ENCODE measurements at places on chromosomes 2 and 18.

DNA sequence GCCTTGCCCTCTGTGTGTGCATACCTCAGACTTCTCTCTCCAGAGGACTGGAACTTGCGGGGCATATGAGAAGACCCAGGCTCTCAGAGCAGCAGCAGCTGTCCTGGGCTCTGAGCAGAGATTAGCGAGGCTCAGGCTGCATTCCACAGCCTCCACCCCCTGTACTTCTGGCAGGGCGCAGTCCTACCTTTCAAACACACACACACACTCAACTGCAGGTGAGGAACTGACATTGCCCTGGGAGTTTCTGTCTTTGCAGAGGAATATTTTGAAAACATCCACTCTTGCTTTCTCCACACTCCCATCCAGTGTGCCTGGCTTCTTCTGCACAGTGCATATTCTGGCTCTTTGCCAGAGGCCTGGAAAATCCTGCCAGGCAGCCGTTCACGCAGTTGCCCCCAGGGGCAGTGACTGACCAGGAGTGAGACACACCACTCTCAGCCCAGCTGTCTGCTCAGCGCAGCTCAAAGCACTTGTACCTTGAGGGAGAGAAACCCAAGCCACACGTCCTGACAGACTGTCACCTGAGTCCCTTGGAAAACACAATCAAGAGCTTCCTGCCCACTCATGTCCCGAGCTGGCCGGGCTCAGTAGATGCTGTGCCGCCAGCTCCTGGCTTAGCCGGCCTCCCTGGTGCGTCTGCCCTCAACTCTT lies 460.8 kb downstream of the RNF144A start:
- no peak for DNase-seq

DNA sequence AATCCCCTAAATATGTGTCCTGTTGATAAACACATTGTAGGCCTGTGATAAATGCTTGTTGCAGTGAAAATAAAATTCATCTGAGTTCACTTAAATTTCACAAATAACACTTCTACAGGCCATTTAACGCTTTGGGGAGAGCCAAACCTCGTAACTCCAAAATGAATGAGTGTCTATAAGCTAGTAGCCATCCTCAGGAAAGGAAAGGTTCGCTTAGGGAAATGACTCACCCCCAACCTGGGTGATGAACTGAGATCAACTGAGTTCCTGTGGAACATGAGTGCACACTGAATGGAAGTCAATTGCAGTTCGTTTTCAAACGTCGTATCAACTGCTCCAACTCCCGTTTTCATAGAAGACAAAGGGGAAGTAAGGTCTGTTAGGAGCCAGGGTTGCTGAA lies 527.6 kb upstream of the ID2 start:
- DNase-seq: no peak

DNA sequence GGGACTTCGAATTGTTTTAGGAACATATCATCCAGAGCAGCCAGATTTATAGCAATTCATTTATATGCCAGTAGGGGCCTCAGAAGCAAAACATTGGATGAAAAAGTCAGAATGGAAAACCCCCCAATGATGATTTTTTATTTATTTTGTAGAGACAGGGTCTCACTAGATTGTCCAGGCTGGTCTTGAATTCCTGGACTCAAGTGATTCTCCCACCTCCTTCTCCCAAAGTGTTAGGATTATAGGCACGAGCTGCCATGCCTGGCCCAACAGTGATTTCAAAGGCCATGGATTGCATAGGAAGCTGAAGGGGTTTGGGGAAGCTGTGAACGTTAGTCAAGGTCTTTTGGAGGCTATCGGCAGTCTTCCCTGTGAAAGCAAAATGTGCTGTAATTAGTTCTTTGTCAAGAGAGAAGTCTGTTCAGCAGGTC lies 21.9 kb upstream of the MCFD2 start:
- no peak for DNase-seq

DNA sequence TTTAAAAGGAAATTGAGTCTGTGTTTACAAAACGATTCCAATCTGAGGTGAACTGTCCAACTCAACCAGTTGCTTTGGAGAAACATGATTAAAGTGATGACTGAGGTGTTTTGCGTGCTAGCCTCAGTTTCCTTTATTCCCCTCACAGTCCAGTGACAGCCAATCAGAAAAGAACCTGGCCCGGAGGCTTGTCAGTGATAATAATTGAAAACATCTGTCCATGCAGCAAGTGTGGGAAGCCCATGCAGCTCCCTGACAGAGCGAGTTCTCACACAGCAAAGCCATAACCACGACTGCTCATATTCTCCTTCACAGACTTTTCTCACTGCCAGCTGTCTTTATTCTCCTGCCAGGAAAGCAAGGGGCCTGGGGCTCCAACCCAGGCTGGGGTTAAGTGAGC lies 613.4 kb downstream of the ARHGAP15 start:
- DNase-seq: no peak

GRCh38 chr18:77155031-77155430 lies 22.4 kb upstream of the MBP start:
- no peak for DNase-seq

- no peak for DNase-seq
Measured at GRCh38 chr2:20448977-20449306, 2.1 kb downstream of the RHOB start.

DNA sequence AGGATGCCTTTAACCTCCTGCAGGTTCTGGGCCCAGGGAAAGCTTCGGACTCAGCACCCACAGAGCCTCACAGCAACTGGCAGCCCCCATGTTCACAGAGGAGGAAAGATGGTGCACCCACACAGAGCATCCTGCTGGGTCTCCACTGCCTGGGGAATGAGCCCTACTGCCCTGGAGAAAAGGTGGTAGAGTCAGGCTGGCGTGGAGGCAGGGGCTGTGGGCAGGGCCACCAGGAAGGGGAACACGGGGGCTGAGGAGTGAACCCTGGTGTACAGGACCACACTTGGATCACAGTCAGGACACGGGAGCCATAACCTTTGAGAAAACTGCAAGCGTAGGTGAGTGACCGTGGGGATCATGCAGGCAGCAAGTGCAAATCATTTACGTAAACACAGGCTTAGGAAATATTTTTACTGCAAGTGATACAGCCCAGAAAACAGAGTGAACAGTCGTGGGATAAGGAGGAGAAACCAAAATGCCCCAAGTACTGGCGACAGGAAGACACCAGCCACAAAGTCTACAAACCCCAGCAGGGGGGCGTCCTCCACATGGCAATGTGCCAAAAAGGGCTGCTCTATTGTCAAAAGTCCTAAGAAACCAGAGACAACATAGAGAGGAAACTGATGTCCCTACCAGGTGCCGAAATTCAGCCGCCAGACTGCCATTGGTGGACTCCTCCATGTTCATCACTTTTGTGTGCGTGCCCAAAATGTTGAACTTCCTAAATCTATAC lies 27.6 kb downstream of the STAT1 start:
- no peak for DNase-seq

DNA sequence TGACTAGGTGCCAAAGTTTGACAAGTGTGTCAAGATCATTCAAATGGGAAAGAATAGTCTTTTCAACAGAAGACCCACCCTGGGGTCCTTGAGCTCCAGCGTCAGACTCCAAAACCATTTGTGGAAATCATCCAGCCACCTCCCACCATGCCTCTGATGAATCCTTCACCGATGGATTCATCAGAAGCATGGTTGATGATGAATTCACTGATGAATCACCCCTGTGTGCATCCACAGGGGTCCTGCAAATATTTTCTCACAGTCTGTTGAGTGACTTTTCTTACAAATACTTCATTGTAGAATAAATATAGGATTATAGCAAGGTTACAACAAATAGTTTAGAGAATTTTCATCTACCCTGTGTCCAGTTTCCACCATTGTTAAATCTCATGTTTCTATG lies 4.3 kb downstream of the UGT1A9 start:
- no peak for DNase-seq

DNA sequence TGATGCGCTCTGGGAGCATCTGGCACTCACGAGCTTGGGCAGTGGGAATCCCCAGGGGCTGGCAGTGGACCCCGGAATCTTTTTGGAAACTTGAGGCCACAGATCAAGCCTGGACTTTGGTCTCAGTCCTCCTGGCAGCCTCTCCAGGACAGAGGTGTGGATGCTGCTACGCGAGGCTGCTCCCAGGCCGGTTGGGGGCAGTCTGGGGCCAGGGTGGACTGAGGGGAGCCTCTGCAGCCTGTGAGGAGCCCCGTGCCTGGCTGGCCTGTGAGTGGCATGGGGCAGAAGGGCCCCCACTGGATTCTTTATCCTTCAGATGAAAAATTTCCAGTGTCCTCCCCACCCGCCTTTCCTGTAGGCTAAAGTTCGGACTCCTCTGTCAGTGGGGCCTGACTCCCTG lies 12.7 kb upstream of the DES start:
- peak; percentile 38 for DNase-seq

- no peak for DNase-seq
Measured at GRCh38 chr18:68997845-68998244, 200.0 kb downstream of the CCDC102B start.

DNA sequence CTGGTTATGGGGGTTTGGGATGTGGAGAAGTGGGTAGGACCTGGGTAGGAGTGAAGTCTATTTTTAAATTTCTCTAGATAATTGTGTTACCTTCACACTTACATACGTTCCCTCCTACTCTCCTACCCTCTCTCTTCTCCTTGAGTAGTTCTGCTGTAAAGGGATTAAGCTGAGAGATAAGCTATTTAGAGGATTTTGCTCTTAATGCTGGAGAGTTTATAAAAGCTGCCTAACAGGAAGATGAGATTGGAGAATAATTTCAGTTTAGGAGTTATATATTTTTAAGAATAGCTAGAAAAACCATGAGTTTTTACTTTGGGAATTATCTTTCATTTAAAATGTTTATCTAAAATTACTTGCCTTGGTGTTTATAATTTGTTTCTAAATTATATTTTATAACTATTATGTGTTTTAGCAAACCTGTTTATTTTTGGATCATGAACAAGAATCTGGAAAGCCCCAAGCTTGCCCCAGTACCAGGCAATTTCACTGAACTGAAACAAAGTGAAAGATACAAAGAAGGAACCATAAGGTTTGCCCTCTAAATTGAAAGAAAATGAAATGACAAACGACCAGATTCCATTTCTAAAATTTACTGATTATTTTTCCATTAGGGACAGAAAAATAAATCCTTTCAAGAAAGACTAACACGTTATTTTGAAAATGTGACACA lies 101.5 kb downstream of the ZNF532 start:
- DNase-seq: no peak

DNA sequence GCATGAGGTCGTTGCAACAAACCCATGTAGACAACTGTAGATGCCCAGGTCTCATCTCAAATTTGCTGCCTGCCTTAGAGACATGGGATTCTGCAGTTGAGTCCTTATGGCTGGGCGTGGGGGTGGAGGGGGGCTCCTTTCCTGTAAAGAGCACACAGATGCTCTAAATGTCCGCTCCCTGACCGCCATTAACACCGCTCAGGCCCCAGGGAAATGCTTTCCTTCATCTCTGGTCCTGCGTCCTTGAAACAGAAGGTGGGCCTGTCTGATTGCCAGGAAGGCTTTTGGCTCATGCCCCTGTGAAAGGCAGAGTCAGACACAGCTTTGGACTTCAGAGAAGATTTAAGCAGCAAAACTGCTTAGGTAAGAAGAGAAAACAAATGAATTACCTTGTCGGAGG lies 25.7 kb downstream of the GPR39 start:
- no peak for DNase-seq

DNA sequence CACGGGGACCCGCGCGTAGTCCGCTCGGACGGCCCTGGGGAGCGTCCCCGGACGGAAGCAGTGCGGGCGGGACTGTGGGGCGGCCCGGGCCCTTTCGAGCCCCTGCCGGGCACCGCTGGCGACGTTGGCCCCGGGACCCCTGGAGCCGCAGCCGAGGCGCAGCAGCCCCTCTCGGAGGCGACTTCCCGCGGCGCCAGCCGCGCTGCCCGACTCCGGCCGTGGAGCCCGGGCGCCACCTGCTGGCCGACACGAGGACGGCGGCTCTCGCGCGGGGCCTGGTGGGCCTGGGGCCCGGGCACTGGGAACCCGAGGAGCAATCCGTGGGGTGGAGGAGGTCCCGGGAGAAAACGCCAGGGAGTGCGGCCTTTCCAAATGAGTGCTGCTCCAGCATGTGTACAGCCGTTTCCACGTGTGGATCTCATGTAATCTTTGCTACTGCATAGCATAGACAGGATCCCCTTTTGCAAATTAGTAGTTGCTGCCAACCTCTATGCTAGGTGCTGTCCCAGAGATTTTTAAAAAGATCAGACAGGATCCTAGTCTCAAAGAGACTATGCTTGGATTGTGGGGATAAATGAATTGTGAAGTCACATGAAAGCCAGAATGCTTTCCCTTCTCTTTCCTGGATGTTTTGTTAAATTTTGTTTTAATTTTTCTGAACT lies 4.0 kb downstream of the ID2 start:
- DNase-seq: peak; percentile 95

- no peak for DNase-seq
Measured at GRCh38 chr2:232255033-232255432, 123.5 kb upstream of the ALPP start.

- no peak for DNase-seq
Measured at GRCh38 chr18:44035554-44035953, 645.1 kb upstream of the SETBP1 start.

- DNase-seq: no peak
Measured at GRCh38 chr2:191866195-191866594, 19.3 kb upstream of the CAVIN2 start.
